Peyer's patch (tissue), 4 donors: ENCODE measurements at places on chromosomes 11 and 22. TPM values are rescaled to one million over a fixed set of nuclear protein-coding genes. Genes with fewer than 3 reads are reported as not detected.

DNA sequence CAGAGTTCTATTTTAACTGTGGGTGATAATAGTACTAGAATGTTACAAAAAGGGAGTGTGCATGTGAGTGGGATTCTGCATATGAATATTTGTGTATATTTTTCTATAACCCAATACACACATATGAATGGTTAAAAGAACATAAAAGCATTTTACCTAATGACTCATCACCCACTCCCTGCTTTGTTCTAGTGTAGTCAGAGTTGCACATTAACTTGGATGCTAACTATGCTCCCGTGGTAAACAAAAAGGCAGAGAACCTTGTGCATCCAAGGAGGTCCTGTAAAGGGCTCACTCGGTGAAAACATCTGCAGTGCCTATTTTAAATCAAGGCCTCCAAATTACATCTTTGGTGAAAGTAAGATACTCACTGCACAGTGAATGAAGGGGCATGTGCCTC is 1289.4 kb downstream of the LRRC4C start:
- H3K4me3 ChIP-seq = no peak overlapping the region
- no peak for DNase-seq
- no peaks in the 10 kb centered on the region for H3K27me3 ChIP-seq
- no peak overlapping the region for H3K27ac ChIP-seq
- H3K36me3 ChIP-seq = no peaks in the 10 kb centered on the region
- no peaks in the 10 kb centered on the region for H3K4me1 ChIP-seq

DNA sequence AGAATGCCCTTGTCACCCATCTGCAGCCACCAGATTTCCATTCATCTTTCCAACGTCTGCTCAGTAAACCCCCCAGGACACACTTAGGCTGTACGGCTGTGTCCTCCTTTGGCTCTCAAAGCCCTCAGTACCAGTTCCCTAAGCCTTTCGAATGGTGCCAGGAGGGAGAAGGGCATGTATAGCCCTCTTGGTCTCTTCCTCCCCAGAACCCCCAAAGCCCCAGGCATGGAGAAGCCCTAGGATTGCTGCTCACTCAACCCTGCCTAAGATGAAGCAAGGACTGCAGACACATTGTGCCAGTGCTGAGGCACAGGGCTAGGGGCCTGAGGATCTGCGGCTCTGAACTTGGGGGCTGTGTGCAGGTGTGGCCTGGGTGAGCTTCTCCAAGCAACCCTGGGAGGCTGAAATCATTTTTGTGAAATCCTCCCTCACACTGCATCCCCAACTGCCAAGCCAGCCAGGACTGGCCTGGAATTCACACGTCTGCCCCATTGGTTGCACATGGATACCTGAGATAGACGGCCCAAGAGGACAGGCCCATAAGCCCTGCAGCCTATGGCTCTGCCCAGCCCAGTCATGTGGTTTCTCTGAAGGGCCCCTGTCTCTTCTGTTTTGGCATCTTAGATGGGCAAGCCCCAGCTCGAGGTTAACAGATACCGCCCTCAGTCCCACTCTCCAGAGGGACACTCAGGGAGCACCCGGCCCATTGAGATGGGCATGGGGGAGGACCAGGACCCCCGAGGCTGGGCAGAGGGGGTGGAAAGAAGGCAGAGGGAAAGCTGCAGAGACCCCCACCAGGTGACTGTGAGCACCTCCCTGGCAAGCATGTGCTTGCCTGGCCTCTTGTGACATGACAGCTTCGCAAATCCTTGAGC is 34.0 kb downstream of the KCNQ1OT1 start:
- DNase-seq = no peak
- no peaks in the 10 kb centered on the region for H3K4me1 ChIP-seq
- no peaks in the 10 kb centered on the region for H3K36me3 ChIP-seq
- H3K27ac ChIP-seq = no peak overlapping the region
- H3K27me3 ChIP-seq = no peaks in the 10 kb centered on the region

DNA sequence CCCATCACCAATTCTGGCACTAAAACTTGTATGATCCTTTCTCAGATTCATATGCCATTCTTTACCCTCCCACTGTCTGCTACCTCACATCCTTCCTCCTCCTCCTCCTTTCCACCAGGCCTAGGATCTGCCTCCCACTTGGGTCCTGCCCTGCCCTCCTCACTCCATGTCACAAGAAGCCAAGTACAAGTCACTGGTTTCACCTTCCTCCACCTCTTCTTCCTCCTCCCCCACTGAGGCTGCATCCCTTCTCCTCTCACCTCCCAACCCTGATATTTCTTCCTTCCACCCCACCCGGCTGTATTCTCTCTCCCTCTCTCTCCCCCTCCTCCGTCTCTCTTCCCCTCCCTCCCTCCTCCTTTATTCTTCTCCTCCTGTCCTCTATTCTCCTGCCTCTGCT is 46.6 kb downstream of the LARGE1 start:
- H3K36me3 ChIP-seq = no peaks in the 10 kb centered on the region
- H3K27ac ChIP-seq = no peak overlapping the region
- DNase-seq = no peak

- H3K27me3 ChIP-seq = no peaks in the 10 kb centered on the region
- H3K4me3 ChIP-seq = no peak overlapping the region
- no peaks in the 10 kb centered on the region for H3K4me1 ChIP-seq
- peaks cover 14% of the 10 kb centered on the region for H3K36me3 ChIP-seq
- peak overlapping the region; percentile 43 for H3K27ac ChIP-seq
Observed at GRCh38 chr11:298406-299065, 790 bp downstream of the IFITM5 start.

- H3K27me3 ChIP-seq = no peaks in the 10 kb centered on the region
- peak within 1 kb of the TSS; percentile 86 for H3K27ac ChIP-seq
Observed at GRCh38 chr11:76860539-76861475, at the start of gene ACER3. ACER3 (plus strand) TSS chr11:76860918; CDS start chr11:76860977, 59 bp downstream.

Gene AIFM3
- 9.5 TPM for total RNA-seq

Gene CYTH4
- 24.2 TPM for total RNA-seq

Gene C11orf86
- 439 TPM for total RNA-seq
